Esophagus squamous epithelium (tissue), 5 donors: ENCODE measurements at places on chromosomes 11 and 22.

GRCh38 chr11:3008746-3009336 lies 16.7 kb upstream of the NAP1L4 start:
- DNase-seq: no peak

- no peak for DNase-seq
Observed at GRCh38 chr22:50452649-50453048, 22.2 kb downstream of the SBF1 start.

GRCh38 chr22:49657974-49658590 lies 169.6 kb downstream of the BRD1 start:
- DNase-seq: no peak

GRCh38 chr11:12207384-12208150 lies 97.2 kb downstream of the MICAL2 start:
- no peak for DNase-seq

- DNase-seq: no peak
Observed at GRCh38 chr11:112440518-112440917, 179.9 kb upstream of the PLET1 start.

DNA sequence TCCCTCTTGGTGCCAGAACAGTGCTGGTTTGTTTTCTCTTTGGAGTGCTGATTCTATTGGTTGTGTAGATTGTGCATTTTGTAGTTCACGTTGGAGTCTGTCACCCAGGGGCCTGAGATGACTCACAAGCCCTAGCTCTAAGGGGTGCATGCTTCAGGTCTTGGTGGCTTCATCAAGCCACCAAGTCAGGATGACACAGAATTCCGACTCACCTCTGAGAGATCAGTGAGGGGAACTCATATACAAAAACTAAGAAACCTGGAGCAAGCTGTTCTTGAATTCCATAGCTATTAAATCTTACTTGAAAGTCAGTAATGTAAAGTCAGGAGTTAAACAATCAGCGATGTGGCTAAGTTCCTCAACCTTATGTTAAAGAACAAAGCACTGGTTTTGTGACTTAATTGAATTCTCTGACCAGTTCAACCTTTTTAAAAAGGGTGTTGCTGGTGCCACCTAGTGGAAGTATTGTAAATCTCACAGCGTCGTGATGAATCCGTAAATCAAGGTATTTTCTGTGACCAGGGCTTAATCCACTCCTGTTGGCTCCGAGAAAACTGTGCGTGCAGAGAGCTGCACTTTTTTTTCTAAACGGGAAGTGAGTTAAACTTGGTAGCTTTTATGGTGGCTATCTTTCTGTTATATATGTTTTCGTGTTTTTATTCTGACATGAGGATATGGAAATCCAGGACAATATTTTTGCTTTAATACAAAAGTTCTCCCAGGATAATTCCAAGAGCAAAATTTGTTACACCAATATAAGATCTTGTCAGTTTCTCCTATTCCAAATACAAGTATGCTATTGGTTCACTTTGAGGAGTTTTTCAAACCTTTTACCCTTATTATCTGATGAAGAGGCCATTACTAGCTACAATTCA lies 14.6 kb downstream of the MMP13 start:
- DNase-seq: no peak

DNA sequence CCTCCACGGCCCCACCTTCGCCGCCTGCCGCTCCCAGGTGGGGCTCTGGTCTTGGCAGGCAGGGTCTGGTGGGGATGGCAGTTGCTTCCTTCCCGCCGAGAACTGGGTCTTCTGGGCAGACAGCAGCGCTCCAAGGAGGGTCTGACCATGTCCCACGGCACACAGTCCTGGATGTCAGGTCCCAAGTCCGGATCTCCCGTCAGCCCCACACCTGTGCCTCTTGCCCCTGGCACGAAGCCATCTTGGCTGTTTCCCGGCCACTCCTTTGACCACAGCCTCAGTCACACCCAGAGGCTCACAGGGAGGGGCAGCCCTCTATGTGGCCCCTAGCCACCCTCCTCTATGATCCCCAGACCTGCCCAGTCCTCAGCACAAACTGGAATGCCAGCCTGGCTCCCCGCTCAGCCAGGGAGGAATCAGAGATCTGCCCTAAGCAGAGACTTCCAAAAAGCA lies 14.3 kb downstream of the MUC5B start:
- no peak for DNase-seq
